ENCODE measurements at places on chromosomes 4 and X. TPM values are rescaled to one million over a fixed set of nuclear protein-coding genes. Genes with fewer than 3 reads are reported as not detected.

The TMEM154 gene
- 1.2 TPM for total RNA-seq

The PITX2 gene
- total RNA-seq: not detected

The NDUFB11 gene
- 143 TPM for total RNA-seq

- DNase-seq: no peak
These were observed 16.8 kb downstream of the TSPAN7 start for GRCh38 chrX:38578167-38578566.

- no peak for DNase-seq
These were observed 11.1 kb downstream of the LEF1 start for GRCh38 chr4:108157655-108158054.

GRCh38 chr4:159278399-159278798, 175.5 kb downstream of the RAPGEF2 start:
- no peak for DNase-seq

GRCh38 chr4:125492957-125493356, 178.2 kb downstream of the FAT4 start:
- no peak for DNase-seq

The RAB40A gene
- 0.41 TPM for total RNA-seq

- no peak for DNase-seq
These were observed 377.7 kb downstream of the FBXW7 start for GRCh38 chr4:152158225-152158624.

The SPANXB1 gene
- total RNA-seq: not detected

DNA sequence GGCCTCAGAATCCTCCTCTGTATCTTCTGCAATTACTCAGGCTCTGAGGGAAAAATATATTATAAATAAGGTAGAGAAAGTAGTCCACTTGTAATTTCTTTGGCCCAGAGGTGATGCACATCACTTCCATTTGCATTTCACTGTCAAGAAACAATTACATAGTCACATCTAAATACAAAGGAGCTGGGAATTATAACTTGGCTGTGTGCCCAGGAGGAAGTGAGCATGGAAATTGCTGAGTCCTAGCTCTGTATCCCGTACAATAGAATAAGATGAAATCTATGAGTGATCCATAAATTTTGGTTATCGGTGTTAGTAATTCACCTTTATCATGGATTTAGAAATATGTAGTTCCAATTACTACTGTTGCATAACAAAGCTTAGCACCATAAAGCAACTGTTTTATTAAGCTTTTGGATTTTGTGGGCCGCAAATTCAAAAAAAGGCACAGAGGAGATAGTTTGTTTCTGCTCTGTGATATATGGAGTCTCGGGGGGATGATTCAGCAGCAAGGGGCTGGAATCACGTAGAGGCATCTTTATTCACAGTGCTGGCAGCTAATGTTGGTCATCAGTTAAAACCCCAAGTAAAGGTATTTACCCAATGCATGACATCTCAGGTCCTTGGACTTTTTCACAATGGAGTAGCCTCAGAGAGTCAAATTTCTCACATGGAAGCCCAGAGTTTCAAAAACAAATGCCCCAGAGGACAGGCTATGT, 241.4 kb upstream of the GALNT7 start:
- DNase-seq: no peak

The CNGA1 gene
- not detected for total RNA-seq

GRCh38 chrX:101642093-101642492, 17.6 kb downstream of the ARMCX2 start:
- no peak for DNase-seq

The EMCN gene
- 41.5 TPM for total RNA-seq

DNA sequence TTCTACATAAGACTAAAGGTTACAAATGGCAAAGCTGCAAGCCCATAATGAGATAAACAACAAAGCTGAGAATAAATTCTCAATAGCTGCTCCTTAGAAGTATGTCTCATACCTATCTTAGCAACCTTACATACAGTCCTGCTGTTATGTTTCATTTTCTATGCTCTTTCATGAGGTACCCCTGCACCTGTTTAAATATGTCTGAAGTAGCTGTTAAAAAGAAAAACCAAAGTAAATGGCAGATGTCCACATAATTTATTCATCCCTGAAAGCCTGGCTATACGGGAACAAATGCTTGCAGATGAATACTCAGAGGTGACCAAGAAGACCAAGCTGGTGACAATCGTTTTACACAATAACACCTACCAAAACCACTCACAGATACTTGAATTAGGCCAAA, 22.5 kb downstream of the PPA2 start:
- DNase-seq: no peak

GRCh38 chrX:97332963-97333362, 449.3 kb downstream of the RPA4 start:
- no peak for DNase-seq

All from right cardiac atrium (tissue), 5 donors.